Stimulated activated CD8-positive, alpha-beta memory T cell treated with anti-CD3 and anti-CD28 coated beads, Interleukin-2, amount 100 ng/mL, for 1 hour (primary cell): ENCODE measurements at places on chromosomes 2 and 18.

DNA sequence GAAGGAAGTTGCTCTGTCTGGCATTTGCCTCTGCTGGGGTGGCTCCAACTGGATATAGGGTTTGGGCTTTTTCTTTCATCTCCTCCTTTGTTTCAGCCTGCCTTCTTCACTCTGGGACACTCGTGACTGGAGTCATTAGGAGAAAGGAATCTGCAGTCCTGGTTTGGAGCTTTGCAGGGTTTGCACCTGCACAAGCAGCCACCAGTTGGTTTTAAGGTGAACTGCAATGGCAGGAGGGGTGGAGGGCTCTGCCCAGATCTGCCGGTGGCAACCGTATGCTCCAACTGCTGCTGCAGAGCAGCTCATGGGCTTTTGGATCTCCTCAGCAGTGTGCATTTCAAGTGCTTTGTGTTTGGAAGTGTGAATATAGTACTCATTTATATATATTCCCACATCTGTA lies 131.3 kb upstream of the MGAT5 start:
- DNase-seq, result no peak

- no peak for DNase-seq
Observed at GRCh38 chr2:128456281-128456680, 137.6 kb upstream of the HS6ST1 start.

GRCh38 chr2:23662941-23663920 lies 263.7 kb downstream of the ATAD2B start:
- no peak for DNase-seq

DNA sequence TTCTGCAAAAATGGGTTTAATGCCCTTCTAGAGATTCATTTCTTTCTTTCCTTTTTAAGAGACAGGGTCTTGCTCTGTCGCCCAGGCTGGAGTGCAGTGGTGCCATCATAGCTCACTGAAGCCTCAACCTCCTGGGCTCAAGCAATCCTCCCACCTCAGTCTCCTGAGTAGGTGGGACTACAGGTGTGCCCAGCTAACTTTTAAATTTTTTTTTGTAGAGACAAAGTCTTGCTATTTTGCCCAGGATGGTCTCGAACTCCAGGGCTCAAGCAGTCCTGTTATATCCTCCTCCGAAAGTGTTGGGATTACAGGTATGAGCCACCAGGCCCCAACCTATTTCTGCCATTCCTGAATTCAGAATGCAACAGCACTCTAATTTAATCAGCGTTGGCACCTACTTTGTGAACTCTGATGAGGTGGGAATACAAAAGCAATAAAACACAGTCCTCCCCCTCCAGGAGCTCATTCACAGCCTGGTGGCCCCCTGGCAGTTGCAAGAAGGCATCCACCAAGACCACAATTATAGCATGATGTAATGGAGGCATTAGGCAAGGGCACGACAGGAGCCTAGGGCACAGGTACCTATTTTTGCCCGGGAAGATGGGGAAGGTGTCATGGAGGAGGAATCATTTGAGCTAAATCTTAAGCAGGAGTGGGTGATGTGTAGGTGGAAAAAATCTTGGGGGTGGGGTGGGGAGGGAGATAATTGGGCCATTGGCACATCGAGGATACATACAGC lies 5.1 kb downstream of the RHOB start:
- no peak for DNase-seq

DNA sequence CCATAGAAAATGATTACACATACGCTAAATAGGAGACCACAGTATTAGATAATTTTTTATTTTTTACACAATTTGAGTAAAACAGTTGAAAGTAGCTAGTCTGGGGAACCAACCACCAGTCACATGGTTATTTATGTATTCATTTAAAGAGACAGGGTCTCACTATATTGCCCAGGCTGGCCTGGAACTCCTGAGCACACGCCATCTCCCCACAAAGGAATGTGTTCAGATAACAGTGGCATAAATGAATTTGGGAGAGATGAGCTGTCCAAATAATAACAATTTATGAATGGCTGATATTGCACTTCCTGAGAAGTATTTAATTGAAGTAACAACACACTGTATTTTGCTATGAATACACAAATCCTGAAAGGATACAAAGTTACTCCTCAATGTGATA lies 39.7 kb downstream of the KIDINS220 start:
- DNase-seq, result no peak

DNA sequence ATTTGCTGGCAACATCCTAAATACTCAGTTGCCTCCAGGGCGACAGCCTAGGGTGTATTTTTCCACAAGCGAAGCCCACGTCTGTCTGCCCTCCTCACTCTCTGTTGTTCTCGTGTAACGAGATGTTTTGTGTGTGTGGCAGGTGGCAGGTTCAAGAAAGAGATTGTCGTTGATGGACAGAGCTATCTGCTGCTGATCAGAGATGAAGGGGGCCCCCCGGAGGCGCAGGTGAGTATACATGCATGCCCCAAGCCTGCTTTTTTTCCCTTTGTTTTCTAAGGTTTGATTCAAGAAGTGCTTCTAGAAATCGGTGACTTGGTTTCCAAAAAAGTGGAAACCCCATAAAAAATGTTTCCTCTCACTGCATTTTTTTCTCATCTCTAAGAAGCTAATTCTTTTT lies 247.0 kb downstream of the AGAP1 start:
- no peak for DNase-seq

- DNase-seq, result no peak
Observed at GRCh38 chr2:29245742-29246382, 130.6 kb downstream of the CLIP4 start.

GRCh38 chr18:11437046-11437445 lies 172.3 kb upstream of the SLC35G4 start:
- no peak for DNase-seq

DNA sequence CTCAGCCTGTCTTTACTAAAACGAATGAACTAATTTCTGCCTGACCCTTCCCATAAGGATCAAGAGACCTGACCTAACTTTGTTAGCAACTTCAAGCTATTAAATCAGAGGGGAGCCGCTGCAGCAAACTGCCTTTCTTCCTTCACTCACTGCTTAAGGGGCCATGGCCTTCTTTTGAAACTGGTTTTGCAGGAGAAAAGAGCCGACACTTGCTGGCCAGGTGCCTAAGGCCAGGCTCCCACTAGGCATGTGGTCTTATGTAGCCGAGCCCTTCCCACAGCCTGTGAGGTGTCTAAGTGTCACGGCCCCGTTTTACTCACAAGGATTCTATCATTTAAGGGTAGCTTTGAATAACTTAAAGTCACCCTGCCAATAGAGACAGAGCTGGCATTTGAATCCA lies 130.8 kb downstream of the ZNF236 start:
- no peak for DNase-seq
